Stimulated activated naive B cell treated with anti-CD40 and anti-IgM and Interleukin-4, amounts not matched to agents 10 μg/mL and 1 μg/mL and 100 μg/mL, for 72 hours (primary cell): ENCODE measurements at places on chromosomes 5 and 9.

DNA sequence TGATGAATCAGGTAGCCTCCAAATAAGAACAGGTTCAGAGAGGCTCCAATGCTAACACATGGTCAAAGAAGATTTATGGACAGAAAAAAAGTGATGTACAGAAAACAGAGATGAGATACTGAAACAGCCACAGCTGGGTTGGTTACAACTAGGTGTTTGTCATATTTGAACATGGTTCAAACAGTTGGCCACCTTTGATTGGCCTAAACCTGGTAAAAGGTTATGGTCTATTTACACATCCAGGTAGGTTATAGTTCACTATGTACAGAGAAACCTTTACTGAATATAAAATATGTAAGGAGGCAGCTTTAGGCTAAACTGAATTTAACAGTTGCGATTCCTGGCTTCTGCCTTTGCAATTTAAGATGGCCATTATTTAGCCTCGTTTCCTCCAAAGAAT, 134.0 kb upstream of the ZNF366 start:
- no peaks in the 10 kb centered on the region for H3K27me3 ChIP-seq
- no peaks in the 10 kb centered on the region for H3K36me3 ChIP-seq
- no peaks in the 10 kb centered on the region for H3K4me1 ChIP-seq
- H3K4me3 ChIP-seq: no peak overlapping the region
- H3K27ac ChIP-seq: no peak overlapping the region

- peaks cover 13% of the 10 kb centered on the region for H3K36me3 ChIP-seq
- H3K27me3 ChIP-seq: no peaks in the 10 kb centered on the region
- H3K27ac ChIP-seq: no peak overlapping the region
- H3K4me3 ChIP-seq: no peak overlapping the region
- H3K4me1 ChIP-seq: no peaks in the 10 kb centered on the region
Observed at GRCh38 chr5:55638051-55638450, 74.1 kb downstream of the SLC38A9 start.

DNA sequence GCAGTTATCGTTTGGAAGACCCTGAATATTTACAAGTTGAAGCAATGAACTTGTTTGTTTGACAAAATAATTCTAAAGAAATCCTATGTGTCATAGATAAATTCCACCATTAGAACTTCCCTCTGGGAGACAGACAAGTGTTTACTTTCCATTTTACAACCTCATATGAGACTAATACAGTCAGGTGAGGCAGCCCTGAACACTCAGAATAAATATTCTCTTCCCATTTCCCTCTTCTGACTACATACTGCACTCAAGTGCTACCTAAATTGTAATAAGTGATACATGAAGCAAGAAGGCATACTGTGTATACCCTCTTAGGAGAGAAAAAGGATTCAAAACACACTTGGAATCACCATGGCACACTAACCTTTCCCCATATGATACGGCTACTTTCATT, 6.8 kb downstream of the RASEF start:
- no peak overlapping the region for H3K4me3 ChIP-seq
- H3K36me3 ChIP-seq: no peaks in the 10 kb centered on the region
- H3K27me3 ChIP-seq: peaks cover 17% of the 10 kb centered on the region

DNA sequence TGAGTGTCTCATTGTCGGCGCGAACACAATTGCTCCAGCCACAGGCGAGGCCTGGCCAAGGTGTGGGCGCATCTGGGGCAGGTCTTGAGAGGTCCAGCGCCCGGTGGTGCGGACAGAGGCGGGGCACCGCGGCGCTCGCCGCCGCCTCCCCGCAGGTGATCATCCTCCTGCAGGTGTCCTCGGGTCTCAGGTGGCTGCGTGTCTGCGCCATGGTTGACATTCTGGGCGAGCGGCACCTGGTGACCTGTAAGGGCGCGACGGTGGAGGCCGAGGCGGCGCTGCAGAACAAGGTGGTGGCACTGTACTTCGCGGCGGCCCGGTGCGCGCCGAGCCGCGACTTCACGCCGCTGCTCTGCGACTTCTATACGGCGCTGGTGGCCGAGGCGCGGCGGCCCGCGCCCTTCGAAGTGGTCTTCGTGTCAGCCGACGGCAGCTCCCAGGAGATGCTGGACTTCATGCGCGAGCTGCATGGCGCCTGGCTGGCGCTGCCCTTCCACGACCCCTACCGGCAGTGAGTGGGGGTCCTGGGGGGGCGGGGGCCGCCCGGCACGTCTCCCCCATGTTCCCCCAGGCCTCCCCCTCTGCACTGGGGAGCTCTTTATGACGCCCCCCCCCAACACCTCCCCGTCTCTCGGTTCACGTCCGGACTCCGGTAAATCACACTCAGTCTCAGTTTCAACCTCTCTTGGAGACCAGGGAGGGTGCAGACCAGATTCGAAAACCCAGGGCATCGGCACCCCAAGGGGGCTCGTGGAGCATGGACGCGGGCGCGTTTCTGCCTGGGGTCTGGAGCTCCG, 446 bp downstream of the NXNL2 start:
- no peak for DNase-seq
- peak overlapping the region; percentile 50 for H3K4me3 ChIP-seq
- H3K27ac ChIP-seq: no peak overlapping the region
- peaks cover 2% of the 10 kb centered on the region for H3K36me3 ChIP-seq

- no peak for DNase-seq
- H3K4me3 ChIP-seq: no peak overlapping the region
- H3K36me3 ChIP-seq: peaks cover 7% of the 10 kb centered on the region
- peaks cover 22% of the 10 kb centered on the region for H3K4me1 ChIP-seq
- peaks cover 20% of the 10 kb centered on the region for H3K27me3 ChIP-seq
Observed at GRCh38 chr9:137865581-137866145, 11.9 kb upstream of the CACNA1B start.

DNA sequence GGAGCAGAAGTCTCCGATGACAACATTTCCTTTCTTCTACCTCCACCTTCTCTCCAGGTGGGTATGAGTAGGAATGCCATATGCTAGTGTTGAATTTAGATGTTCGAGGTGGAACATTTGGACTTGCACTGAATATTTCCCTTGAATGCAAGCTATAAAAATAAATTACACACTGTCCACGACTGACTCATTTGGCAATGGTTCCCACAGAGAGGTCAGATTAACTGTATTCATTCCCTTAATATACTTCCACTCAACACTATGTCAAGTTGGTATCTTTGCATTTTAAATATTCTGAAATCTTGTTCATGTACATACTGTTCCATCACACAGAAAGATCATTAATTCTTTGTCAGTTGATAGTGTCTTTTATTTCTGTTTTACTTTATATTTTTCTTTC, 222.6 kb upstream of the PIK3R1 start:
- H3K4me1 ChIP-seq: no peaks in the 10 kb centered on the region
- H3K27me3 ChIP-seq: peaks cover 11% of the 10 kb centered on the region
- H3K27ac ChIP-seq: no peak overlapping the region
- H3K36me3 ChIP-seq: no peaks in the 10 kb centered on the region
- no peak overlapping the region for H3K4me3 ChIP-seq
- no peak for DNase-seq

DNA sequence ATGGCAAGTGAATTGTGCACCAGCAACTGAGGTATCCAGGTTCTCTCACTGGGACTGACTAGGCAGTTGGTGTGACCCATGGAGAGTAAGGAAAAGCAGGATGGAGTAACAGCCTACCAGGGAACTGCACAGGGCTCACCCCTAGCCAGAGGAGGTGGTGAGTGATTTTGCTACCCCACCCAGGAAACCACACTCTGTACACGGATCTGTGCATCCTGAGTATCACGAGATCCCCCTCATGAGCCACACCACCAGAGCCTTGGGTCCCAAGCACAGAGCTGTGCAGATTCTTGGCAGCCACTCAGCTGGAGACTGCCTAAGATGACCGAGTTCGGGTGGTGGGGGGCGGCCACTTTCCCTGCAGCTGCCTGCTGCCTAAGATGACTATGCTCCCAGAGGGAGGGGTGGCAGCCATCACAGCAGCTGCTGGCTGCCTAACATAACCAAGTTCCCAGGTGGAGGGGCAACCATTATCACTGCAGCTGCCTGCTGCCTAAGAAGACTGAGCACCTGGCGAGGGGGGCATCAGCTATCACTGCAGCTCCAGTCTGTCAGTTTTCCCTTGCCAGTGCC, 48.4 kb upstream of the EFNA5 start:
- no peaks in the 10 kb centered on the region for H3K27me3 ChIP-seq
- H3K4me3 ChIP-seq: no peak overlapping the region
- no peaks in the 10 kb centered on the region for H3K36me3 ChIP-seq
- no peaks in the 10 kb centered on the region for H3K4me1 ChIP-seq
- DNase-seq: no peak
- H3K27ac ChIP-seq: no peak overlapping the region

GRCh38 chr9:27227192-27227591, 69.8 kb downstream of the EQTN start:
- no peaks in the 10 kb centered on the region for H3K4me1 ChIP-seq
- H3K4me3 ChIP-seq: no peak overlapping the region
- DNase-seq: no peak
- H3K27me3 ChIP-seq: no peaks in the 10 kb centered on the region
- H3K27ac ChIP-seq: no peak overlapping the region
- H3K36me3 ChIP-seq: no peaks in the 10 kb centered on the region

- no peaks in the 10 kb centered on the region for H3K36me3 ChIP-seq
- H3K4me1 ChIP-seq: peaks cover under 1% of the 10 kb centered on the region
- no peak overlapping the region for H3K4me3 ChIP-seq
- no peaks in the 10 kb centered on the region for H3K27me3 ChIP-seq
- H3K27ac ChIP-seq: no peak overlapping the region
Observed at GRCh38 chr5:97553604-97554452, 370.8 kb upstream of the RIOK2 start.

GRCh38 chr9:15182730-15183129, 124.3 kb downstream of the TTC39B start:
- H3K4me3 ChIP-seq: no peak overlapping the region
- H3K27me3 ChIP-seq: no peaks in the 10 kb centered on the region
- H3K27ac ChIP-seq: no peak overlapping the region
- peaks cover 18% of the 10 kb centered on the region for H3K36me3 ChIP-seq

GRCh38 chr5:14781106-14781505, 90.5 kb downstream of the ANKH start:
- peaks cover 11% of the 10 kb centered on the region for H3K36me3 ChIP-seq
- no peak overlapping the region for H3K27ac ChIP-seq
- H3K4me1 ChIP-seq: peaks cover 4% of the 10 kb centered on the region
- H3K27me3 ChIP-seq: no peaks in the 10 kb centered on the region
- no peak overlapping the region for H3K4me3 ChIP-seq
- no peak for DNase-seq

GRCh38 chr5:60334281-60334713, 365.7 kb downstream of the DEPDC1B start:
- no peak overlapping the region for H3K4me3 ChIP-seq
- H3K27ac ChIP-seq: no peak overlapping the region
- H3K27me3 ChIP-seq: no peaks in the 10 kb centered on the region
- DNase-seq: no peak
- H3K4me1 ChIP-seq: peaks cover 4% of the 10 kb centered on the region
- peaks cover 1% of the 10 kb centered on the region for H3K36me3 ChIP-seq

GRCh38 chr9:136075881-136076678, 19.0 kb downstream of the NACC2 start:
- no peaks in the 10 kb centered on the region for H3K36me3 ChIP-seq
- H3K4me3 ChIP-seq: peak overlapping the region; percentile 41
- DNase-seq: no peak
- peaks cover 14% of the 10 kb centered on the region for H3K27me3 ChIP-seq

DNA sequence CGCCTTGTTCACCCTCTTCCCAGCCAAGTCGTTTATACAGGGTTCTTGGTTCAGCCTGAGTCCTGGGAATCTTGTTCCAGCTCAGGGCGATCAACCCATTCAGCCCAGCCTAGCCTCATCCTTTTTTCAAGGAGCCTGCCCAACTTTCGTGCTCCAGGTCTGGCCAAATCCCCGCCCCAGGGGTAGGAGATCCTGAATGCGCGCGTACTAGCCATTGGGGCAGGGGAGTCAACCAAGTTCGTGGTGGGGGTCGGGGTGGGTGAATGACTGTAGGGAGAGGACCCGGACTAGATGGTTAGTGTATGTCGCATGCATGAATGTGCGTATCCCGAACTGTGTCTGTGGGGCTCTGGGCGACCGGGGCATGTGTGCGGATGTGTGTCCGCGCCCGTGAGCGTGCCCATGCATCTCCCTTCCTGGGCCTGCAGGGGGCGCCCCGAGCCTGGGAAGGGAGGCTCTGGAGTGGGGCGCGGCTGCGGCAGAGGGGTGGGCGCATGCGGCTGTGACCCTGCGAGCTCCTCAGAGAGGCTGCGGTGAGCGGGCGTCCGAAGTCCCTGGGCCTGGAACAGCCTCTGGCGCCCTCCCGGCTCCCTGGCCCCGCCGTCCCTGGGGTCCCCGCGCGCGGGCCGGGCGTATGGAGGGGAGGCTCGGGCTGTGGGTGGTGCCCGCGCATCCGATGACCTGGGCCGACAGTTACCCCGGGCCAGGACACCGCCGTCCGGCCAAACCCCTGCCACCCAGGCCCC, 8.7 kb downstream of the CCL21 start:
- no peaks in the 10 kb centered on the region for H3K36me3 ChIP-seq
- H3K4me3 ChIP-seq: peak overlapping the region; percentile 66
- peaks cover 6% of the 10 kb centered on the region for H3K4me1 ChIP-seq
- peaks cover 24% of the 10 kb centered on the region for H3K27me3 ChIP-seq

GRCh38 chr9:90773617-90774016, 28.0 kb upstream of the SYK start:
- H3K27me3 ChIP-seq: no peaks in the 10 kb centered on the region
- no peak overlapping the region for H3K27ac ChIP-seq
- no peaks in the 10 kb centered on the region for H3K36me3 ChIP-seq
- DNase-seq: no peak
- H3K4me3 ChIP-seq: no peak overlapping the region

GRCh38 chr5:38274370-38274769, 16.0 kb downstream of the EGFLAM start:
- no peak for DNase-seq
- H3K27me3 ChIP-seq: no peaks in the 10 kb centered on the region
- no peak overlapping the region for H3K4me3 ChIP-seq
- no peak overlapping the region for H3K27ac ChIP-seq
- H3K36me3 ChIP-seq: no peaks in the 10 kb centered on the region

GRCh38 chr5:180161420-180162303, 47.3 kb downstream of the RASGEF1C start:
- peaks cover 22% of the 10 kb centered on the region for H3K27me3 ChIP-seq
- DNase-seq: no peak
- no peaks in the 10 kb centered on the region for H3K4me1 ChIP-seq
- H3K36me3 ChIP-seq: no peaks in the 10 kb centered on the region
- no peak overlapping the region for H3K27ac ChIP-seq
- no peak overlapping the region for H3K4me3 ChIP-seq

DNA sequence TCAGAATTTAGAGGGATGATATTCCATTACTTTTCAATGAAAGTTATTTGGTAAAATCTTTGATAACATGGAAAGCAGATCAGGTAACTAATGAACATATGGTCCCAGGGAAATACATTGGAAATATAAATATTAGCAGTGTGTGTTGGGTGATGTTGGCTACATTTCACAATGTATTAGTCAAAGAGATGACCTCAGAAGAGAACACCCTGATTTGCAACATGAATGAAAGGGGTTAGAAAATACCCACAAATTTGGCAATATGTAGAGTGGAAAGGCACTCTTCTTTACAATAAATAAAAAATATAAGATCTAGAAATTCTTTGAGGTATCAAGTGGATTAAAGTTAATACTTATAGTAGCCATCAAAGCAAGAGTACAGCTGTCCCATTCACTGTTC, 606.7 kb downstream of the PSAT1 start:
- H3K4me1 ChIP-seq: no peaks in the 10 kb centered on the region
- no peak for DNase-seq
- H3K27me3 ChIP-seq: peaks cover 10% of the 10 kb centered on the region
- H3K27ac ChIP-seq: no peak overlapping the region
- no peak overlapping the region for H3K4me3 ChIP-seq
- peaks cover 1% of the 10 kb centered on the region for H3K36me3 ChIP-seq
